Activated CD8-positive, alpha-beta memory T cell treated with anti-CD3 and anti-CD28 coated beads for 36 hours (primary cell): ENCODE measurements at places on chromosomes 5 and 9. TPM values are rescaled to one million over a fixed set of nuclear protein-coding genes. Genes with fewer than 3 reads are reported as not detected.

Gene GARIN3
- total RNA-seq: 0.38 TPM

Gene TAF11L7
- not detected for total RNA-seq

Gene NSUN2
- 130 TPM for total RNA-seq

Gene TRIM7
- 1.9 TPM for total RNA-seq

Gene NKD2
- total RNA-seq: 0.59 TPM

Gene ANKRD34B
- total RNA-seq: not detected

Gene TDRD7
- total RNA-seq: 3.4 TPM

Gene SPATA9
- total RNA-seq: not detected

Gene GOLM1
- 6.2 TPM for total RNA-seq

Gene GRIA1
- not detected for total RNA-seq

Gene OCLN
- total RNA-seq: 0.52 TPM

Gene ACSL6
- total RNA-seq: 20.9 TPM

Gene CERCAM
- total RNA-seq: 2.3 TPM

Gene ORM2
- total RNA-seq: not detected

Gene ADAMTS13
- total RNA-seq: 1.4 TPM

Gene TMC1
- not detected for total RNA-seq

Gene GPX3
- total RNA-seq: not detected

Gene PCDHGA2
- total RNA-seq: not detected

Gene SPAAR
- not detected for total RNA-seq

Gene ENTPD8
- total RNA-seq: not detected

Gene LVRN
- total RNA-seq: not detected

Gene ARL10
- total RNA-seq: 16.7 TPM

Gene CYSRT1
- not detected for total RNA-seq

Gene SLC4A9
- total RNA-seq: not detected

Gene IFNK
- not detected for total RNA-seq

Gene USP20
- total RNA-seq: 54.2 TPM

Gene SLC6A3
- total RNA-seq: 0.08 TPM

Gene PCDHGA1
- 0.04 TPM for total RNA-seq

Gene ANKRD33B
- total RNA-seq: 22.9 TPM

Gene TLR4
- total RNA-seq: not detected

Gene SCGB3A2
- total RNA-seq: not detected

Gene CDH9
- not detected for total RNA-seq

Gene TTC23L
- total RNA-seq: 0.57 TPM

Gene CD74
- 265 TPM for total RNA-seq

Gene C5orf63
- total RNA-seq: 9.2 TPM

Gene NDST1
- 3.2 TPM for total RNA-seq

Gene CDKN2A
- 3.9 TPM for total RNA-seq

Gene HAVCR2
- total RNA-seq: 16.8 TPM

Gene FUT7
- 0.06 TPM for total RNA-seq

Gene CXCL14
- total RNA-seq: not detected

Gene SETX
- 35.8 TPM for total RNA-seq
